ENCODE measurements at places on chromosomes 13 and 19.

- peak; percentile 89 for DNase-seq
Measured at GRCh38 chr19:43624933-43625332, 5.5 kb upstream of the ZNF428 start.

GRCh38 chr13:30810801-30811200, 75.5 kb downstream of the ALOX5AP start:
- DNase-seq, result no peak

DNA sequence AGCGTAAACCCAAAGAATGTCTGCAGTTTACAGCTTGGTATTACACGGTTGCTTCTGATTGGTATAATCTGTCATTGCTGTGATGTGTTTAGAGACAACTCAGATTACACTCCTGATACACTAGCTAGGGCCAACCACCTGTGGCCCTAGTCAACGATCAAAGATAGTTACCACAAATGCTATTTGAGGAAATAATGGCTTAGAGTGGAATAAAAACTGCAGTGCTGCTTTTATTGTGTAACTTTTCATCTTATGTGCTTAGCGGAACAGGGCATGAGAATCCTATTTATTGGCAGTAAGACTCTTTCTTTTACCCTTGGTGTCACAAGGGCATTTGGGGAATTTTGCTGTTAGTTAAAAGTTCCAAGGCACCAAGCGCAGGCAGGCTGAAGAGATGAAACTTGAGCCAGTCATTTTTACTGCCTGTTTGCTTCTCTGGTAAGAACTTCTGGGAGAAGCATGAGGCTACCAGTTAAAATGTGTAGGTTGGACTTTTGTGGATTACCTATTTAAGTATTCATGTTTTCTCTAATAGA, 363.3 kb downstream of the KCNRG start:
- no peak for DNase-seq

DNA sequence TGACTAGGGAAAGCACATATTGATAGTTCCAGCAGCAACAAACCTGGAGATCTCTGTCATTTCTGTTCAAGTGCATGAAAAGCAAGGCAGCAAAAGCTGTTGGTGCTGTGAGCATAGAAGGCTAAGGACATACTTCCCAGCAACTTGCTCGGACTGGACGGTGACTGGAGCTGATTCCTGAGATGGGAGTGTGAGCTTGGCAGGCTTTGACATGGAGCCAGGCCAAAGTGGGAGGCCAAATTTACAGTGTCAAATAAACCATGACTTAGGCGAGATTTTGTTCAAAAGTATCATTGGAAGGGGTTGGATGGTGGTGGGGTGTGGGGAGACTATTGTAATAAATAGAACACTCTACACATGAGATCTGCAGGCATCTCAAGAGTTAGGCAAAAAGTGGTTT, 5.9 kb upstream of the ARGLU1 start:
- DNase-seq, result no peak

DNA sequence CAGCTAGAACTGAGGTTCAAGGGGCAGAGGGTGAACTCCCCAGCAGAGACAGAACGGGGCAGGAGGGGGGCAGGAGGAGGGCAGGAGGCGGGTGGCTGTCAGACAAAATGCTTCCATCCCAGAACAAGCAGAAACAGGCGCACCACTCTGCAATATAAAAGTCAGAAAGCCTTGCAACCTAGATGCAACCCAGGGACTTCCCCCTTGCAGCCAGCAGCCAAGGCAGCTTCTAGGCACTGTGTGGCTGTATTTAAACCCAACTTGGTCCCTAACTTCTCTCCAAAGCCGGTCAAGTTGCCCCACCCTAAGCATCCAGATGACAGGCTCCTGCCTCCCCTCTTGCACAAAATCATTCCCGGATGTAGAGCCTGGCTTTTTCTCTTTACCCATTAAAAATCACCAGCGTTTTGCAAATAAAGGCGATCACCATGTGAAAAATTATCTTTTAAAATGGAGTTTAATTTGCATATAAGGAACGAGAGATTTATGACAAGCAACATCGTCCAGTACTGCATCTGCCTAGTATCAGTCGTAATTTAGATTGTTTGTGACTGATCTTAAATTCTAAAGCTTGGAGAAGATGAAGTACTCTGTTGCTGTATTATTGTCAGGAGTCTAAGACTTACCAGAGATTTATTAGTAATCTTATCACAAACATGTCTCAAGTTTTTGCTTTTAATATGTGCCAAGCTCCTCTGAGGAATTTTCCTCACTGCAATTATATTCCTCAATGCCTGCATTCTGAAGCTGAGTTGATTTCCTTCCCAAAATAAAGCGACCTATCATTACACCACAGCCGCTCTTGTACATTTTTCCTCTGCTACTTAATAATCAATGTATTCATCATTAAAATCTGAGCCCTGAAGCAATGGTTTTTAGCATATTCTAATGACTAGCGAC, 307.1 kb upstream of the ZNF507 start:
- DNase-seq, result no peak

DNA sequence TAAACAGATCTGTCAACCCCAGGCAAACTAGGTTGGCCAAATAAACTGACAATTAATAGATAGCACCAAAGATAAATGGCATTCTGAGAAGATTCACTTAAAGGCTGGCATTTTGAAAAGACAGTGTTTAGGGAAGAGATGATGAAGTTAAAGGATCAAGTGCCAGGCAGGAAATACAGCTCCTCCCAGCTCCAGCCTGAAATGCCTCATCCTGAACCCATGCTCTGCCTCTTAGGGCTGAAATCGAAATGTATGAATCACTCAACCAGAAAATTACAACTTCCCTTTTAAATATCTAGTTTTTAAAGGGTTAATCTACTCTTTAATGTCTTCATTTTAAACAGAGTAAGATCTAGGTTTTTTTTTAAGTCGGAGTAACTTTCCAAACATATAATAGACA, 171.2 kb upstream of the UBL3 start:
- no peak for DNase-seq

GRCh38 chr19:40502081-40502480, 35.3 kb downstream of the SPTBN4 start:
- DNase-seq, result no peak

GRCh38 chr13:99813336-99814095, 158.1 kb downstream of the ZIC5 start:
- no peak for DNase-seq

DNA sequence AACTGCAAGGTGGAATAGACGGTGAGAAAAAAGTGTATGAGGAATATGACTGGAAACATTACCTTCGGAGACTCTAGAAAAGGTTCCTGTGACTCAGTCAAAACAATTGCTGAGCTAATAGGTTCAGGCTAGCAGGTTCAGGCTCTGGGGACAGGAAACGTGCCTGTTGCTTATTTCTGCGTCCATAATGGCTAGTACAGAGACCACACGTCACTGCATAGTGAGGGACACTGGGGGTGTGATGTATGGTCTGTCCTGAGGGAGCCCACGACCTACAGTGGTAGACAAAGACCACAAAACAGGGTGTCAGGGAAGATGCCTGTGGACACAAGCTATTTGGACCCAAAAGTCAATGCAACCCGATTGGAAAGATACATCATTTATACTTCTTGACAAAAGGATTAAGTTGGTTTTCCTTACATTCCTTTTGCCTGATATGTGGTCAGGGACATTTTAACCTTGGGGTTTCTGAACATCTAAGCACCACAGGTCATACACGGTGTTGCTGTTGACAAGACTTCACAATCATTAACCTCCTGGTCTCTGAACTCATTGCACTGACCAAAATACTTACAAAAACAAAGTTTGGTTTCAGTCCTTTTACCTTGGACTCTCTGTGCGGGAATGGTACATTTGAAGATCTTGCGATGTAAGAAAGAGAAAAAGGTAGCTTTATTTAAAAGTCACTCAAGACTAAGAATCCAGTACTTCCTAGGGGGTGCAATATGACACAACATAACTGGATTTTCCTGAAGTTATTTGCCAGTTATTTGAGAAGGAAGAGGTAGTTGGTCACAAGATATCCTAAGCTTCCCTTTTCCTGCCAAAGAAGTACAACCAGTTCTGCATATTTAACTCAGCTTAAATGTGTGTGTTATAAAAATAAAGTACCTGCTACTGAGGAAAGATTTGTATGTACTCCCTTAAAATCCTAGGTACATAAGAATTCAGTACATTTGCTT, 20.0 kb downstream of the CRYL1 start:
- DNase-seq, result no peak

GRCh38 chr13:38990693-38991092, at the start of gene STOML3:
Gene STOML3 (minus strand): TSS chr13:38990831. CDS start chr13:38990721, 110 bp downstream.
- no peak for DNase-seq

- no peak for DNase-seq
Measured at GRCh38 chr19:1945899-1946298, 4.9 kb downstream of the CSNK1G2 start.

DNA sequence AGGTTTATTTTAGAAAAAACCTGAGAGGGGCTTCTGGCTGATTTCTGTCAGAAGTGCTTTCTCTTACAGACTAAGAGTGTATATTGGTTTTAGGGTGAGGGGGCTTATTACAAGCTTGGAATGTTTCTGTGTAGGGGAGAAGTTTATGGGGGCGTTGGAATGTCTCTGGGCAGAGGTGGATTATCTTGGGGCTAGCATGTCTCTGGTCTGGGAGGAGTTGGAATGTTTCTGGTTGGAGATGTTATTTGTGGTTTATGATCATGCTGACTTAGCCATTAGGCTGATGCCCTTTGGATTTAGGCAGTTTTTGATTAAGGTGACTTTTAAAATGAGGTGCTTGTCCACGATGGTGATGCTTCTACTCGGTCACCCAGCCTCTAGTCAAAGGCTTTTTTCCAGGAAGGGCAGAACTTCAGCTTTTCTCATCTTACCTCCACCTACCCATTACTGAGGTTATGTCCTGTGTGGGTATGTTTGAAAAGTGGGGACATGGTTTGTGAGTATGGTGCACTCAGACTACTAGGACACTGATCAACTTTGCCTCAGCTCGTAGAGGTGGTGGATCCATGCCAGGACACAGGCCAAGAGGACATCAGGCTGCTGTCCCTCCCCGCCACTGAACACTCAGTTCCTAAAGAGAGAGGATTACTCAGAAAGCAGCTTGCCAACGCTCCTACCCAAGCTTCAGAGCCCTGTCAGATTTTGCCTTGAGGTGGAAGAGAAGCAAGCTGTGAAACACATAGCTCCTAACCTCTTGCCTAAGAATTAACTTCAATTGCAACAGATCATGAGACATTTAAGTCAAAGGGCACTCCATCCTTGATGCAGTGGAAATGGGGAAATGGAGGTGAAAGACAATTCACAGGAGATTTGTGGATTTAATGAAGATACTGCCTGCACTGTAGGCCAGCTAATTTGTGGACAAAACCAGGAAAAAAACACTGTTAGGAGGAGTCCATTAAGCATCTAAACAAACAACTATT, 63.6 kb downstream of the ZNF44 start:
- no peak for DNase-seq

- peak; percentile 2 for DNase-seq
Measured at GRCh38 chr13:46866150-46866549, 30.7 kb downstream of the HTR2A start.

- no peak for DNase-seq
Measured at GRCh38 chr13:53121919-53122318, 93.3 kb downstream of the OLFM4 start.

DNA sequence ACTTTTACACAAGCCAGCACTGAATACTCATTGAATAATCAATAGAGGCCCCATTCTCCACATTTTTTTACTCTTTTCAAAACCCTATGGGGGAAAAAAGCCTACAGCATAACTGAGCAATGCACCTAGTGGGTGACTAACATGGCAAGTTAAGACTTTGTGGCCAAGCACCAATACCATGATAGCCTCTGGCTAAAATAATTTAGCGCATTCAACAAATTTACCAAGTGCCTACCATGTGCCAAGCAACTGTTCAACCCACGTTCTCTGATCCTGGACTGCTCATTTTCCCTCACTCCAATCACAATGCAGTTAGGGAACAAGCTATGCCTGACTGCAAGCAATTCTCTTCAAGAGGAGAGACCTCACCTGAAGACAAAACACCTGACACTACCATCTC, 3.0 kb downstream of the ANKRD10 start:
- no peak for DNase-seq

DNA sequence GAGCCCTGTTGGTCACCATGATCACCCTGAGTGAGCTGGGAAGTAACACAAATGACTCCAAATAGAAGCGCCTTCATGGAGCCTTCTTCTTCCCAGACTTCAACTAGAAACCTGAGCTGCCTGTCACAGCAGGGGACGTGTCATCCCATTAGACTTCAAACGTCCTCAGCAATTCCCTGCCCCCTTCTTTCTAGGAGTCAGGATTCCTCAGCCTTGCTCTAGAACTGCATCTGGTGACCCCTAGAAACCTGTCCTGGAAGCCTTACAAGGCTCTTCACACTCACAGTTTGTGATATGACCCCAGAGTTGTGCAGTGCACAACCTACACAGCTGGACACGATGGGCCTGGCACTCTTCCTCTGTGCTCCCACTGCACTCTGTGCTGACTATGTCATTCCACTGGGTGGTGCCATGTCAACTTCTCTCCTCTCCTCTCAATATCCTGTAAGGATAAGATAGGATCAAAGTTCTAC, 23.6 kb upstream of the TTYH1 start:
- DNase-seq, result no peak

GRCh38 chr13:37413161-37413560, 185.4 kb downstream of the POSTN start:
- DNase-seq, result no peak

GRCh38 chr13:110799246-110800236, 86.0 kb downstream of the ING1 start:
- DNase-seq, result no peak

- no peak for DNase-seq
Measured at GRCh38 chr19:44587963-44588770, 25.2 kb upstream of the IGSF23 start.

DNA sequence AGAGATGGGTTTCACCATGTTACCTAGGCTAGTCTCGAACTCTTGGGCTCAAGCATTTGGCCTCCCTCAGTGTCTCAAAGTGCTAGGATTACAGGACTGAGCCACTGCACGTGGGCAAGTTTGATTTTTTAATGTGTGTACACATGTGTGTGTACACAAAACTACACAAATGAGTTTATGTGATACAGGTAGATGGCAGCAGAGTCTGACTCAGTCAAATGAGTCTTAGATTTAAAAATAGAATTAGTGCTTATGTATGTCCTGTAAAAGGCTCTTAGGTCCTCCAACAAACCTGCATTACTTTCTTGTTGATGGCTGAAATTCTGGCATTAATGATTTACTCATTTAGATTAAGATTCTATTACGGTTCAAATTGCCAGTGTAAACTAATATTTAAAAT, 293.7 kb downstream of the PCDH17 start:
- no peak for DNase-seq

DNA sequence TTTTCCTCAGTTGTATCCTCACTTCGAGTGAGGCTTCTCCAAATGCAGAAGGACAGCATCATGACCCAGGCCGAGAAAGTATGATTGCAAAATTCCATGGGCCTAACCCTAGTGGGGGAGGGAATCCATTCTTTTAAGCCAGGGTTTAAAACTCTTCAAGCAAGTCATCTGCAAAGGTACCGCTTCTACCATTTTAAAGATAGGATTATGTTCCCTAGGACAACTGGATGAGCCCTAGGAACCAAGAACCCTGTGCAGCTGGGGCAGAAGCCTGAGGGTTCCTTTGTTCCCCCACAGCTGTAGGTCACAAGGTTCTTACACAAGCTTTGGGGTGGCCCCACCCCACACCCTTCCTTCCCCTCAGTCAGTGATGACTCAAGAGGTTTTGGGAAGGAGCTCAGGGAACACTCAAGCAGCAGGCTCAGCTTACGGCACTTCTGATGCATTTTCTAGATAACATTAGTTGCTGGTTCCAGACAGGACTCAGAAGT, 13.5 kb downstream of the ARL11 start:
- DNase-seq, result peak; percentile 63
